ENCODE measurements at places on chromosomes 6 and 20.

- DNase-seq, result no peak
Measured at GRCh38 chr6:166722785-166723184, 95.7 kb upstream of the RPS6KA2 start.

DNA sequence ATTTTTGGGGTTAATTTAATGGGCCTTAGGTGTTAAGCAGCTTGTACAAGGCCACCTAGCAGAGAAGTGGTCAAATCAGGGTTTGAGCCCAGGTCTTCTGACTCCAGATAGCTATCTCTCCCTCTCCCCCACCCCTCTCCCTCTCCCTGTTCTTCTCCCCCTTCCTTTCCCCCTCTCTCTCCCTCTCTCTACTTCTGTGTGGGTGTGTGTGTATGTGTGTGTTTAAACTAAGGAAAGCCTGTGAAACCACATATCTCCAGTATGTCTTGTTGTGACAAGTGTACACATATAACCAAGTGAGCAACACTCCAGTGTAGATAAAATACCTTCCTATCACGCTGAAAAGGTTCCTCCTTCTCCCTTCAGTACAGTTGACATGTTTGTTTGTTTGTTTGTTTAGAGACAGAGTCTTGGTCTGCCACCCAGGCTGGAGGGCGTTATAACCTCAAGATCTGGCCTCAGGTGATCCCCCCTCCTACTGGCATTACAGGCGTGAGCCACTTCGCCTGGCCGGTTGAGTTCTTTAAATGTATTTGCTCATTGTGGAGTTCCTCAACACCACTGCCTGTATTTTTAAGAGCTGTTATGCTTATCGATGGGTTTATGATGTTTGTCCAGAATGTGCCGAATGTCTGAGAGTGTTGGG is 140.4 kb downstream of the JARID2 start:
- no peak for DNase-seq

GRCh38 chr20:25284131-25284601 is 36.3 kb downstream of the PYGB start:
- DNase-seq, result no peak

GRCh38 chr20:16803965-16804792 is 56.0 kb downstream of the OTOR start:
- DNase-seq, result peak; percentile 47

- DNase-seq, result peak; percentile 0
Measured at GRCh38 chr6:68343901-68344300, 291.2 kb upstream of the ADGRB3 start.

DNA sequence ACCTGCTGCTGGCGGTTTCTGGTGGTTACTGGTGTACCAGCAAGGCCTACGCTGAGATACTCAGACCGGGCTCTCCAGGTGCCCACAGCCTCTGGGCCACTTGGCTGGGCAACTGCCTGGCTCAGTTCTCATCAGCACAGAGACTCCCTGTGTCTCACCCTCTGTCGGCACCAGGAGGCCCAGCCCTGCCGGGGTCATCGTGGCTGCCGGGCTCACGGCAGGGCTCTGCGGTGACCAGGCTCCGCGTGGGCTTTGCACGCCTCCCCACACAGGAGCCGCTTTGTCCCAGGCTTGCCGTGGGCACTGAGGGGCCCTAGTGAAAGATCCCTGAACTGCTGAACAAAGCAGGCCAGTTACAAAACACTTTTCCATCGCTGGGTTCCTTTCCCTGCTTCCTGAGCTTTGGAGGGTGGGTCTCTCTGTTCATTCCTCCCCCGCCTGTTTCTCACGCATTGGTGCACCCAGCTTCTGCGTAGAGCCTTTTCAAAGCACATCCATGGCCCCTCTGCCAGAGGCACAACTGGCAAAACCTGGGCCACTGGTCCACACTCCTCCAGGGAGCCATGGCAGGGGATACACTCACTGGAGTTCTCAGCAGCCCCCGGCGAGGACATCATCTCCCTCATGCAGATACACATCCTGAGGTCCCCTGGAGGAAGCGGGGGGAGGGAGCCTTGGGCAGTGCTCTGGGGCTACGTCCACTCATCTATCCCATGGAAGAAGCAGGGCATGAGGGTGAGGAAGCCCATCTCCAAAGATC is 117.0 kb downstream of the NFATC2 start:
- no peak for DNase-seq

- no peak for DNase-seq
Measured at GRCh38 chr6:153401751-153402150, 270.7 kb upstream of the RGS17 start.

DNA sequence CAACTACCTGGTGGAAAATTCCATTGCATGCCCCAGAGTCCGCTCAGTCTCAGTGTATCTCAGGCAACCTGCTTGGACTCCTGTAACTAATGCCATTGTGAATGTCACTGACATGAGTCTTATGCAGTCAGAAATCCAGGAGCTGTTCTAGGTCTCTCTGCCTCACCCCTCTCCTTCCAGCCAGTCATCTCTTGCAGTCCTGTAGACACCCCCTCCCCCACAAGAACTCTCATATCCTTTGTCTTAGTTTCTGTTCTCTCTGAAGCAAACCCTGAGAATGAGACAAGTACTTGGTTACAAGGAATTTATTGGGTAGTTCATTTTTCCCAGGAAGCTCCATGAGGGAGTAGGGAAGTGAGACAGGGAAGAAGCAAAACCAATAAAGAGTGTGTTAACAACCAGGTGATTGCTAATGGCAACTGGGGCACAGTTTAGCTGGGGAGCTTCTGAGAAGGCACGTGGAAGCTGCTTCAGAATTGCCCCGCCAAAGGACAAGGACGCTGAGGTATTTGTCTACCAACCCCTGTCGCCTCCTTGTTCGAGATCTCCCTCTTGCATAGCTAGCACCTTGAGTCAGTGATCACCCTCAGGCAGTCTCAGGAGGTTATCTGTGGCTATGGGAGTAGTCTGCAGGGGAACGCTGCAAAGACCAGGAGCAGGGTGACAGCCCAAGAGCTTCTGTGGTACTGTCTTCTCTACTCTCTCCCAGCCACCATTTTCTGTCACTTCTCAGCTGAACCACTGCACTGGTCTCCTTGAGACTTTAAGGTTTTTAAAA is 911.4 kb upstream of the FLRT3 start:
- no peak for DNase-seq

GRCh38 chr6:3414327-3415081 is 42.3 kb downstream of the SLC22A23 start:
- no peak for DNase-seq

DNA sequence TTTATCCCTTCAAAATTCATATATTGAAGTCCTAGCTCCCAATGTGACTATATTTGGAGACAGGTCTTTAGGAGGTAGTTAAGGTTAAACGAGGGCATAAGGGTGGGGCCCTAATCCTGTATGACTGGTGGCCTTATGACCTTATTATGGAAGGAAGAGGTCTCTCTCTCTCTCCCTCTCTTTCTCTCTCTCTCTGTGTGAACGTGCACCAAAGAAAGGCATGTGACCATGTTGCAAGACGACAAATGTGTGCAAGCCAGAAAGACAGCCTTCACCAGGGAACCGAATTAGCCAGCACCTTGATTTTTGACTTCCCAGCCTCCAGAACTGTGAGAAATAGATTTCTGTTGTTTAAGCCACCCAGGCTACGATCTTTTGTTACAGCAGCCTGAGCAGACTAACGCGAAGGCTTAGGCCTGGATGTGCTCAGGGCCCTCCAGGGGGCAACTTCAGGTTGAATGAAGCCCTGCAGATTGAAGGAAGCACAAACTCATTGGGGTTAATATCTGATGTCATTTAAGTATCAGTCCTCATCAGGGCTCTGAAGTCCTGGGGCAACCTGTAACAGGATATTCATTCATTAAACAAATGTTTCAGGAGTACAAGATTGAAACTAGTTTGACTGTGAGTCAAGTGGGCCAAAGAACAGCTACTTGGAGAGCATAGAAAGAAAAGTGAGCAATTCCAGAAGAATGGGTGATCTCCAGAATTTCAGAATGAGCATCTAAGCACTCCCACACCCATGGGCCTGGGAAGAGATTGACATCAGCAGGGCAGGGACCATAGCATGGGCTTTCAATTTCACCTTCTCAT is 157.4 kb upstream of the TNFAIP3 start:
- DNase-seq, result no peak

GRCh38 chr6:2550247-2550646 is 200.5 kb downstream of the MYLK4 start:
- no peak for DNase-seq

- DNase-seq, result no peak
Measured at GRCh38 chr6:62891065-62891647, 320.1 kb upstream of the FKBP1C start.

GRCh38 chr20:34570859-34571306 is 12.4 kb downstream of the MAP1LC3A start:
- DNase-seq, result peak; percentile 54

GRCh38 chr6:113475392-113475791 is 381.8 kb upstream of the MARCKS start:
- no peak for DNase-seq

GRCh38 chr6:138012682-138013081 is 94.5 kb downstream of the PERP start:
- no peak for DNase-seq

DNA sequence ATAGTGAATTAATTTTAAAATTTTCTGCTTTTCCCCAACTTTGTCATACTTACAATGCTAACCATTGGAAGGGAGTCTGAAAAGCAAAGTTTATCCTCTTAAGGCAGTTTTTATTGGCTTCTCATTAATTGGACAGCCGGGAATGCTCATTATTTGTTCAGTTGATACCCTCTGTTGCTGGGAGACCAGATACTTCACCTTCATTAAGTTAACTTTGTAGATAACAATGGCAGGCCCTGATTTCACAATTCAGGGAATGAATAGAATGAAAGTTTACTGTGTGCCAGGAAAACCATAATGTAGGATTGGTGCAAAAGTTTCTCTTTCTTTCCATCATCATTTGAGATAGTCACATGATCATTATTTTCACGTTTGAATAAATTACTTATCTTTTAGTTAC is 49.0 kb downstream of the COL19A1 start:
- no peak for DNase-seq

DNA sequence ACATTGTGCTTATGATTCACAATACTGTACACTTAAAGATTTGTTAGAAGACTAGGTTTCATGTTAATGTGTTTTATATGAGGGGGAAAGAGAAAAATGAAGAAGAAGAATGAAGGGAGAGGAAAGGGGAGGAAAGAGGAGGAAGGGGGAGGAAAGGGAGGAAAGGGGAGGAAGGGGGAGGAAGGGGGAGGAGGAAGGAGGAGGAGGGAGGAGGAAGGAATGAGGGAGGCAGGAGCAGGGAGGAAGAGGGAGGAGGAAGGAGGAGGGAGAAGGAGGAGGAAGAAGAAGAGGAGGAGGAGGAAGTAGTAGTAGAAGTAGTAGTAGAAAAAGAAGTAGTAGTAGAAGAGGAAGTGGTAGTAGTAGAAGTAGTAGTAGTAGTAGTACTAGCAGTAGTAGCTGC is 70.6 kb downstream of the COL21A1 start:
- DNase-seq, result no peak

GRCh38 chr20:8078528-8078914 is 53.5 kb upstream of the PLCB1 start:
- DNase-seq, result no peak

DNA sequence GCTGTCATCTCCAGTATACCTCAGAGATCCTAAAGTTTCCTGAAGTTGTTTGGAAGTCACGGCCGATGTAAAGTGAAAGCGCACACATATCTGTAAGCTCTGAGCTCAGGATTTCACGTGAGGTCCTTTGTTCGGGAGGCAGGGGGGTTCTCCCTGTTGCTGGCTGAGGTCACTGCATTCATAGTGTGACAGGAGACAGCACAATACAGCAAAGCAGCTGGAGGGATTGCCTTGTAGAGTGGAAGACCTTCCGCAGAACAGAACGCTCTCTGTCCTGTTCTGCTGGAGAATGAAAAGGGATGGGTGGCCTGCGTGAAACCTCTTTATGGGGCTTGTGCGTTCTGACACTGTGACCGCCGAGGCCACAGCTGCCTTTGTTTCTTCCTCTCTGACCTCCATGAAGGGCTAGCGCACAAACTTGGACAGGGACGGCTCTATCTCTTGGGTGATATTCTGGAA is 13.4 kb upstream of the SERPINB1 start:
- peak; percentile 89 for DNase-seq

DNA sequence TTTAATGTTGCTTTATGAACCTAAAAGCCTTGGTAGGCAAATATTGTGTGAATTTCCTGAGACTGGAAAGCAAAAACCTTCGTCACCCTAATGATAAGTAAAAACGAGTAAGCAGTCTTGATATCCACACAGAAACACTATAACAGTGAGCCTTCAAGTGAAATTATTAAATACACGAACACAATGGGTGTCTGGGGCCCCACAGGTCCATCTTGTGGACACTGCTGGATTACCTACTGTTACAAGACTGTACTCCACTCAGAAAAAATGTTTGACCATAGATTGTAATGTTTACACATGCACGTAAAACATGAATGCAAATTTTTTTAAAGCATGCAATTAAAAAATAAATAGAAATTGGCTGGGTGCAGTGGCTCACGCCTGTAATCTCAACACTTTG is 466.9 kb downstream of the CD83 start:
- no peak for DNase-seq

DNA sequence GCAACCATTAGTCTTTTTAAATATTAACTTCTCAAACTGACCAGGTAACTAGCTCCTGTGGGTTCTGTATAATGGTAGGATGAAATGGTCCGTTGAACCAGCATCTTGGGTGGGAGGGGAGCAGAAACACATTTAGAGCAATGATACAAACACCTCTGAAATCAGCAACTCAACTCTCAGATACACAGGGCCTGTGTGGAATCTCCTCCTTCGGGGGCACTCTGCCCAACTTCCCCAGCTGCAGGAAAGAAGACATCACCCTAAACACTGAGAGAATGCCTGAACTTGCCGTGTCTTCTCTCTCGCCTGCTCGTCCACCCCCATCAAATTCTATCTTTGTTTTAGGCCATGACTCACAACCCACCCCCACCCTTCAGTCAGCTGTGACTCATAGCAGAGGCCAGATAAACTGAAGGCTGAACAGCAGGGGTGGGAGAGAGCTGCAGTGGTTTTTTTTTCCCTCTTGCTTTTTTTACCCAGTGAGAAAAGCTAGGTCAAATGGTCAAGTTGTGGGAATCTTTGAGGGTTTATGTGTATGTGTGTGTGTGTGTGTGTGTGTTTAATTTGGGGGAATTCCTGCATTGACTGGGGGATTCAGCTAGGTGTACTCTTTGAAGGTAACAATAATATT is 593.4 kb upstream of the JAG1 start:
- peak; percentile 93 for DNase-seq

DNA sequence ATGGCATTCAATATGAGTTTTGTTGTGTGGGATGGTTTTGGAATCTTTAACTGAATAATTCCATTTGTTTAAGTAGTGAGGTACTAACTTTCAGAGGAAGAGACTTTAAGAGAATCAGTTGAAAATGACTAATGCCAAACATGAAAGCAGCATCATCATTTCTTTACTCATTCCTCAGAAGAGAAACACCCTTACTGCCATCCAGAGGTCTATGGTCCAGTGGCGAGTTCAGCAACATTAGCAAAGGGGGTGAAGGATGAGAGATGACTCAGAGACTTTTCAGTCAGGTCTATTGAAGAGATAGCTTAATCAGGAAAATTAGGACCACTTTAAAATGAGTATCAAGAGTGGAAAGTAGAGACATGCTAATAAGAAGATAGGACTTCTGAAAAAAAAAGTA is 118.8 kb downstream of the COL19A1 start:
- no peak for DNase-seq

GRCh38 chr6:143097224-143097795 is 36.6 kb downstream of the AIG1 start:
- DNase-seq, result no peak

All from kidney capillary endothelial cell (primary cell).